ENCODE measurements at places on chromosomes 3 and 15.

- no peak for DNase-seq
These were observed 156.9 kb downstream of the AGBL1 start for GRCh38 chr15:86236356-86237110.

DNA sequence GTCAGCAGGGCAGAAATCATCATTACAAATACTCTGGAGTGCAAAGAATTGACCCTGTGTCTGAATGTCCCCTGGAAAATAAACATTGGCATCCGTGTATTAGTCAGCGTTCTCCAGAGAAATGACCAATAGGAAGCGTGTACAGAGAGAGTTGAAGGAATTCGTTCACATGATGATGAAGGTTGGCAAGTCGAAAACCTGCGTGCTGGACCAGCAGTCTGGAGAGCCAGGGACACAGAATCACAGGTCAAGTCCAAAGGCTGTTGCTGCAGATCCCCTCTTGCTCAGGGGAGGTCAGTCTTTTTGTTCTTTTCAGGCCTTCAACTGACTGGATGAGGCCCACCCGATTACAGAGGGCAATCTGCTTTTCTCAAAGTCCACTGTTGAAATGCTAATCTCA, 16.6 kb downstream of the GP9 start:
- no peak for DNase-seq

DNA sequence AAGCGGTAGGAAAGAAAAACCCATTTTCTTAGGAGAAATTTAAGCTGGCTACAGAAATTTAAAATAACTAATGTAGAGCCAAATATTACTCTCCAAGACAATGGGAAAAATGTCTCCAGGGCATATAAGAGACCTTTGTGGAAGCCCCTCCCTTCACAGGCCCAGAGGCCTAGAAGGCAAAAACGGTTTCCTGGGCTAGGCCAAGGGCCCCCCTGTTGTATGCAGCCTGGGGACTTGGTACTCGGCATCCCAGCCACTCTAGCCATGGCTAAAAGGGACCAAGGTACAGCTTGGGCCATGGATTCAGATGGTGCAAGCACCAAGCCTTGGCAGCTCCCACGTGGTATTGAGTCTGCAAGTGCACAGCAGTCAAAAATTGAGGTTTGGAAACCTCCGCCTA, 90.1 kb downstream of the CGGBP1 start:
- DNase-seq: no peak

DNA sequence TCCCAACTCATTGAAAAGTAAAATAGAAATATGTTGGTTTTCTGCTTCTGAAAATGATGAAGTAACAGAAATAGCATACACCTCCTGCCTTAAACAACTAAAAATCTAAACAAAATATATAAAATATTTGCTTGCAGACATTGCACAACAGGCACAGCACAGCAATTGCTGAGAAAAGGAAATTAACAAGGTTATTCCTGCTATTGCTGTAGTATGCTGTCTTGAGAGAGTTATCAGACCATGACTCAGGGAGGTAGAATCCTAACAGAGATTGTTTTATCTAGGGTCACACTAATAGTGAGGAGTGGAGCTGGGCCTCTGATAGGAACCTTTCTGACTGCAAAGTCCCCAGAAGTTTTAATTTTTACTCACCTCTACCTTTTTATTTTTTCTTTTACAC, 72.6 kb downstream of the ZBTB20 start:
- DNase-seq: no peak

GRCh38 chr15:22936577-22937472, 43.3 kb downstream of the CYFIP1 start:
- DNase-seq: no peak

- DNase-seq: no peak
These were observed 23.2 kb upstream of the VILL start for GRCh38 chr3:37967260-37967881.

- no peak for DNase-seq
These were observed 41.1 kb upstream of the STT3B start for GRCh38 chr3:31491660-31492059.

- no peak for DNase-seq
These were observed 25.4 kb upstream of the TSEN2 start for GRCh38 chr3:12458901-12459300.

DNA sequence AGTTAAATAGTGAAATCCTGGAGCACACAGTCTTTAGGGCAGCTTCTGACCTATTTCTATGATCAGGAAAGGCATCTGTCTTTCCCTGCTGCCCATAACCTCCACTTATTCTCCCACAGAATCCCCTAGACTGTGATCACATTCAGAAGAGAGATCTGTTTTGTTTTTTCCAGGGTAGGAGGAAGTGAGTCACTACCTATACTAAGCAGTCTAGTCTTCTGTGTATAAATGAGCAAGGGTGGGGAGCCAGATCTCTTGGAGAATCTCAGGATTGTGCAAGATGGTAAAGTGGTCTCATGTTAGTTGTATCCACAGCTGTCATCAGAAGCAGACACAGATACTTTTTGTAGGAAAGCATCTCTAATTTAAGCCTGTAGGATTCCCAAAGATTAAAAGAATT, 11.8 kb upstream of the FBXO22 start:
- DNase-seq: peak; percentile 83

DNA sequence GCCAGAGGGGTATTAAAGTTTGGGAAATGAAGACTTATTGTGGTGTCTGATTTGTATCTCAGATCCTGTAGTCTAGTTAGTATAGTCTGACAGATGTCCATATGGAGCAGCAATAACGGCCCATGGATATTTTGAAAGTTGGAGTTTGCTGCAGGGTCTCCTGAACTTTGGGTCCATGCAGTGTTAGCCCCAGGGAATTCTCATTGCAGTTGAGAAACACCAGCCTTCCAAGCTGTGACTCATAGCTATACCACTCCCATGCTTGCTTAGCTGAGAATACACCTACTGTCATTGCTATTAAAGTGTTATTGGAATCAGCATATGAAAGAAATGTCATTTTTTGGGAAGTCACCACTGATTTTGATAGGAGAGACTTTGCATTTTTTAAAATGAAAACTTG, 29.2 kb downstream of the TMOD2 start:
- DNase-seq: no peak

DNA sequence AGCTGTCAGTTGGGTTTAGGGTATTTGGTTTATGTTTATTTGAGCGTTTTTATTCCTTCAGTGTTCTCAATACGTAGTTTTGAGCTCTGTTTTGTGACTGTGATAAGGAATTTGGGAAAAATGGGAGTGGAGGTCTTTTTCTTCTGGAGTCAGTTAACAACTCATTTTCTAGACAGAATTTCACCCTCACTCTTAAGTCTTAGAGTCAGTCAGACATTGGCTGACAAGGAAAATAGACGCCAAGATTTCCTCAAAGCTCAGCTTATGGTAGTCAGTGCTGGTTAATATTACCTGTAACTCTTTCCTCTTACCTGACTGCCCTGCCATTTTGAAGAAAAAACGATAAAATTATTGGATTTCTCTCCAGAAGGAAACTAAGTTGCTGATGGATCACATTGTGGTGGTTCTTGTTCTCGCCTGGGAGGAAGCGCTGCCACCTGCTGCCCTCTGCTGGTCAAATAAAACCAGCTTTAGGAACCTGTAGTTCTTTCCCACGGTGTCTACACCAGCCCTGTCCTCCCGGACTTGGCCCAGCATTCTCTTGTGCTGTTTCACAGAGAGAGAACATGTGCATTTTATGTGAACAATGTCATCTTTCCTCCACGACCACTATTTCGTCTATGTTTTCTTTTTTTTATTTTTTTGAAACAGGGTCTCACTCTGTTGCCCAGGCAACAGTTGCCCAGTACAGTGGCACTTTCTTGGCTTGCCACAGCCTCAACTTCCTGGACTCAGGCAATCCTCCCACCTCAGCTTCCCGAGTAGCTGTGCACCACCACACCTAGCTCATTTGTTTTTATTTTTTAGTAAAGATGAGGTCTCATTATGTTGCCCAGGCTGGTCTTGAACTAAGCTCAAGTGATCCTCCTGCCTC, 41.4 kb upstream of the UMPS start:
- DNase-seq: no peak

- DNase-seq: no peak
These were observed 34.9 kb downstream of the ABHD2 start for GRCh38 chr15:89123181-89123525.

DNA sequence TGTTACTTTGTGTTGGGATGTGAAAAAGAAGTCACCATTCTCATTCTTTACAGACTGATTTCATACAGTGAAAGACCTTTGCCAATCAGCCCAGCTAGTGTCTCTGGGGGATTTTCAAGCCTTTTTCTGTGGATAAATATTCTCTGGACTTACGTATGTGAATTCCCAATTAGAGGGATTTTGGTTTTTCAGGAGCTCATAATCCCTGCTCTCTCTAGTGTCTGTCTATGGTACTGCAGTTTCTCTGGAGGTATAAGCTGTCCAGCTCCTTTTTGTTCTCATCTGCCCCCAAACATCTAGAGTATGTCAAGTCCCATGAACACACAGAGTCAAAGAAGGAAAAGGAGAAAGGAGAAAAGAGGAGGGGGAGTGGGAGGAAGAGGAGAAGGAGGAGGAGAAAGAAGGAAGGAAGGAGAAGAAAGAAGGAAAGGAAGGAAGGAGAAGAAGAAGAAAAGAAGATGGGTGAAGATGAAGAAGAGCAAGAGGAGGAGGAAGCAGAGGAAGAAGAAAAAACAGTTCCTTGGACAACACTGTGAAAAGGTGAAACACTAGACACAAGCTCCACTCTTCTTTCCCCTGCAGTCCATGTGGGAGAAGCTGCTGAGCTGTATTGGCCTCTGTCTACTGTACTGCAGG, 218.6 kb downstream of the GREM1 start:
- DNase-seq: no peak
